ENCODE measurements at places on chromosomes 7 and 10. TPM values are rescaled to one million over a fixed set of nuclear protein-coding genes. Genes with fewer than 3 reads are reported as not detected.

GRCh38 chr10:24046060-24046459 lies 162.9 kb upstream of the KIAA1217 start:
- no peak overlapping the region for H3K4me3 ChIP-seq
- no peak for DNase-seq
- H3K27ac ChIP-seq, result no peak overlapping the region
- no peaks in the 10 kb centered on the region for H3K36me3 ChIP-seq
- H3K4me1 ChIP-seq, result no peaks in the 10 kb centered on the region

DNA sequence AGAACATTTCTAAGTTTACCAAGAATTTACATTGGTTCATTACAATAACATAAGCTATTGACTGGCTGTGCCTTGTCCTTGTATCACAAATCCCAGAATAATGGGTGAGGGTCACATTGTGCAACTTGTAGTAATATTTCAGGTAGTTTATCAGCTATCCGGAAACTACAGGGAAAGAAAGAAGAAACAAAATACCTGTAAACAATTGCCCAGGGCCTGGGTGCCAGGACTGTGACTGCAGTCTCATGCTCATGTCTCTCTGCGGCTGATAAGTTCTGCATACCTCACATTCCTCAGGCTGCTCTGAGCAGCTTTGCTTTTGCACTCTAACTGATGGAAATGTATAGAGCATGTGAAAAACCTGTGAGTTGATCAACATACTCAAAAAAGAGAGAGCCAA lies 131.8 kb upstream of the TRIM24 start:
- H3K4me1 ChIP-seq, result no peaks in the 10 kb centered on the region
- H3K27ac ChIP-seq, result no peak overlapping the region
- DNase-seq, result no peak

DNA sequence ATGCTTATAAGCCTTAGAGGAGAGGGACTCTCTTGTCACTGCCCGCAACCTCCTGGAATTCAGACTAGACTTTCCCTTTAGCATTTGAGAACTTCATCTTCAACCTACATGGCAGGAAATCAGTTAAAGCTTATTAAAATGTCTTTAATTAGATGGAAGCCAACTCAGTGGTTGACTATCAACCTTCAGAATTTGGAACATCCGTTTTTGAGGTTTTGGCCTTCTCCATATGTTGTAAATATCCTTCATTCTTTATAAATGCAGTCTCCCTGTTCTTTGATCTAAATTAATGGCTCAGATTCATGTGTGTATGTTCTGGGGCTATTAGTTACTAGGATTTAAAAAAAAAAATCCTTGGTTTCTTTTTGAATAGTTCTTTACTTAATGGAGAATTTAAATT lies 85.0 kb downstream of the ANKRD61 start:
- H3K36me3 ChIP-seq, result peaks cover 46% of the 10 kb centered on the region
- H3K27me3 ChIP-seq, result no peaks in the 10 kb centered on the region
- no peak overlapping the region for H3K4me3 ChIP-seq
- H3K27ac ChIP-seq, result no peak overlapping the region

DNA sequence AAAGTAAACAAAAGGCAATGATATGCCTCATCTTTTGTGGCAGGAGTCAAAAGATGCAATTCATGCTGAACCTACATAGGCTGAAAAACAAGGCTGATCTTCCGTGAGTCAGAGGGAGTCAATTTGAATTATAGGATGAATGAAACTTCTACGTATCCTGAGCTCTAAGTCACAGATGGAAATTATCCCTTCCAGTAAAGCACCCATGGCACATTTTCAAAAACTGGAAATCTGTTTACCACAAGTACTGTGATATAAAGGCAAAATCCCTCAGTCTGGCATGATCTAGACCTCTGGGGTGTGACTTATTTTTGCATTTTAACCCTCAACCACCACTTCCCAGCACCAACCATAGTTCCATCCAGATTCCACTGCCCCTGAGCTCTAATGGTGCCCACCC lies 69.6 kb downstream of the NRG3 start:
- no peaks in the 10 kb centered on the region for H3K27me3 ChIP-seq
- no peaks in the 10 kb centered on the region for H3K36me3 ChIP-seq
- no peak overlapping the region for H3K27ac ChIP-seq

GRCh38 chr7:71511361-71511807 lies 379.4 kb downstream of the GALNT17 start:
- no peaks in the 10 kb centered on the region for H3K27me3 ChIP-seq
- no peak for DNase-seq
- H3K4me1 ChIP-seq, result no peaks in the 10 kb centered on the region
- no peaks in the 10 kb centered on the region for H3K36me3 ChIP-seq
- H3K27ac ChIP-seq, result no peak overlapping the region

GRCh38 chr10:80344276-80344675 lies 12.3 kb downstream of the DYDC1 start:
- H3K27ac ChIP-seq, result no peak overlapping the region
- no peak overlapping the region for H3K4me3 ChIP-seq
- no peaks in the 10 kb centered on the region for H3K36me3 ChIP-seq
- H3K4me1 ChIP-seq, result no peaks in the 10 kb centered on the region
- no peak for DNase-seq
- no peaks in the 10 kb centered on the region for H3K27me3 ChIP-seq

GRCh38 chr7:43164757-43165156 lies 52.3 kb downstream of the HECW1 start:
- no peak for DNase-seq
- no peaks in the 10 kb centered on the region for H3K36me3 ChIP-seq
- H3K4me1 ChIP-seq, result no peaks in the 10 kb centered on the region
- no peaks in the 10 kb centered on the region for H3K27me3 ChIP-seq

GRCh38 chr7:70383066-70383782 lies 748.7 kb upstream of the GALNT17 start:
- DNase-seq, result no peak
- H3K27ac ChIP-seq, result no peak overlapping the region
- no peak overlapping the region for H3K4me3 ChIP-seq
- no peaks in the 10 kb centered on the region for H3K27me3 ChIP-seq
- H3K36me3 ChIP-seq, result no peaks in the 10 kb centered on the region

DNA sequence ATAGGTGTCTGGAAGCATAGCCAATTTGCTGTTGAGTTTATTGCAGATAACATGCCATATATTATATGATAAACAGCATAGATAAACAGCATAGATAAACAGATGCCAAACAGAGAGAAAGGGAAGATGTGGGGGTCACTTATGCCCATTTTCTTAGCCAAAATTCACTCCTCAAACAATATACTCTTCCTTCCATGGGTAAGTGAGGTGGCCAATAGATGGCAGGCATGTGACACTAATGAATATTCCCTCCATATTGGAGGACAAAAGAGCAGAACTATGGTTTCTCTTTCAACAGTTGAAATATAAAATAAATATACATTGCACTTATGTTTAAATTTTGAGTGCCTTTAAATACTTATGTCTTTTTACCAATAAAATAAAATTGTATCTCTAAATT lies 1212.8 kb downstream of the REEP3 start:
- H3K27ac ChIP-seq, result no peak overlapping the region
- DNase-seq, result no peak
- no peaks in the 10 kb centered on the region for H3K36me3 ChIP-seq
- H3K4me3 ChIP-seq, result no peak overlapping the region
- no peaks in the 10 kb centered on the region for H3K27me3 ChIP-seq
- no peaks in the 10 kb centered on the region for H3K4me1 ChIP-seq

DNA sequence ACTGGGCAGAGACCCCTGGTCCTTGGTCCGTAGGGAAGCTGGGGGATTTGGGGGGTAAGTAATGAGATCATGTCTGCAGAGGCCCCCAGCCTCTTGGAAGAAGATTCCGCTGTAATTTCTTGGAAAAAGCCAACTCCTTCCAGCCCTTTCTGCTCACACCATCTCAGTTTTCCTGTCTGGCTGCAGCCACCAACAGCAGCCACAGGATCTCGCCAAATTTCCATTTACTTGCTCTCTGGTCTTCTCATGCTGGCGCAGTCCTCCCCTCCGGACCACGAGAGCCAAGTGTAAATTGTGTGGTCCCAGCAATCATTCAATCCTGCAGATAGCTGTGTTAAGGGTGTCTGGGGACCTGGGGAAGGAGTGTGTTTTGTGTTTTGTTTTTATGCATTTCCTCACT lies 49.6 kb downstream of the ASB13 start:
- H3K4me3 ChIP-seq, result no peak overlapping the region
- no peaks in the 10 kb centered on the region for H3K36me3 ChIP-seq
- no peaks in the 10 kb centered on the region for H3K27me3 ChIP-seq
- no peak overlapping the region for H3K27ac ChIP-seq
- H3K4me1 ChIP-seq, result no peaks in the 10 kb centered on the region

GRCh38 chr10:122689146-122689820 lies 10.4 kb downstream of the C10orf120 start:
- H3K4me1 ChIP-seq, result no peaks in the 10 kb centered on the region
- H3K27ac ChIP-seq, result no peak overlapping the region
- H3K27me3 ChIP-seq, result no peaks in the 10 kb centered on the region
- H3K36me3 ChIP-seq, result no peaks in the 10 kb centered on the region

DNA sequence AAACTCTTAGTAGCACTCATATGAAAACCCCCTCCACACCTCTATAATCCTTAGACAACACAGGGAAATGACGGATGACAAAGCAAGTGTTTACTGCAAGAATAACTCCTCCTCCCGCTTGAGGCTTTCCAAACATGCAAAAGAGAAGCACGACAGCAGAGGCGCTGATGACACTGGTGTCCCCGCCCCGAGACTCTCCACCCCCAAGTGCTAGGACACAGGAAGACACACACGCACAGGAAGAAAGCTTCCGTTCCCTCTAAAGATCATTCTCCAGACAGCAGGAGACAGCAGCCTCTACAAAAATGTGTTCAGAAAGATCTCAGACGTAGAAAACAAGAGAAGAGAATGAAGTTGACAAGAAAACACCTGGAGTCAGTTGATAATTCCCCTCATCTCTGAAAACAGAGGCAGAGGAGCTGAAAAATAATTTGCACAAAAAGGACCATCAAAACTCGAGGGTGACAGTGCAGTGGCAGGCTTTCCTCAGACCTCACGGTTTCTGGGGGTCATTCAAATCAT lies 90.2 kb downstream of the DLG5 start:
- no peaks in the 10 kb centered on the region for H3K27me3 ChIP-seq
- H3K36me3 ChIP-seq, result no peaks in the 10 kb centered on the region
- H3K4me1 ChIP-seq, result peaks cover 21% of the 10 kb centered on the region
- H3K27ac ChIP-seq, result peak overlapping the region; percentile 77

- no peaks in the 10 kb centered on the region for H3K36me3 ChIP-seq
- H3K4me3 ChIP-seq, result no peak overlapping the region
- H3K27me3 ChIP-seq, result no peaks in the 10 kb centered on the region
- no peak overlapping the region for H3K27ac ChIP-seq
- H3K4me1 ChIP-seq, result peaks cover 5% of the 10 kb centered on the region
Observed at GRCh38 chr10:77798940-77799339, 127.6 kb downstream of the DLG5 start.

GRCh38 chr7:95549818-95550529 lies 46.3 kb downstream of the PDK4 start:
- H3K27me3 ChIP-seq, result no peaks in the 10 kb centered on the region
- no peaks in the 10 kb centered on the region for H3K4me1 ChIP-seq
- no peak for DNase-seq
- no peak overlapping the region for H3K27ac ChIP-seq
- H3K36me3 ChIP-seq, result no peaks in the 10 kb centered on the region

GRCh38 chr7:149741629-149742028 lies 31.8 kb downstream of the ZNF467 start:
- peaks cover 25% of the 10 kb centered on the region for H3K27me3 ChIP-seq
- H3K4me1 ChIP-seq, result peaks cover 11% of the 10 kb centered on the region

- H3K4me3 ChIP-seq, result no peak overlapping the region
- no peak for DNase-seq
- no peak overlapping the region for H3K27ac ChIP-seq
- no peaks in the 10 kb centered on the region for H3K27me3 ChIP-seq
- H3K4me1 ChIP-seq, result peaks cover 33% of the 10 kb centered on the region
Observed at GRCh38 chr10:117360016-117360415, 15.2 kb downstream of the PDZD8 start.

GRCh38 chr10:88336334-88336733 lies 246.8 kb downstream of the RNLS start:
- no peaks in the 10 kb centered on the region for H3K27me3 ChIP-seq
- peaks cover 6% of the 10 kb centered on the region for H3K4me1 ChIP-seq
- DNase-seq, result no peak
- no peak overlapping the region for H3K4me3 ChIP-seq
- no peaks in the 10 kb centered on the region for H3K36me3 ChIP-seq
- no peak overlapping the region for H3K27ac ChIP-seq

- H3K4me1 ChIP-seq, result no peaks in the 10 kb centered on the region
- H3K4me3 ChIP-seq, result no peak overlapping the region
- DNase-seq, result no peak
- no peaks in the 10 kb centered on the region for H3K36me3 ChIP-seq
Observed at GRCh38 chr7:88109612-88110011, 110.2 kb downstream of the SRI start.

GRCh38 chr10:59433720-59434428 lies 71.5 kb upstream of the FAM13C start:
- H3K36me3 ChIP-seq, result no peaks in the 10 kb centered on the region
- H3K27ac ChIP-seq, result no peak overlapping the region
- DNase-seq, result no peak

DNA sequence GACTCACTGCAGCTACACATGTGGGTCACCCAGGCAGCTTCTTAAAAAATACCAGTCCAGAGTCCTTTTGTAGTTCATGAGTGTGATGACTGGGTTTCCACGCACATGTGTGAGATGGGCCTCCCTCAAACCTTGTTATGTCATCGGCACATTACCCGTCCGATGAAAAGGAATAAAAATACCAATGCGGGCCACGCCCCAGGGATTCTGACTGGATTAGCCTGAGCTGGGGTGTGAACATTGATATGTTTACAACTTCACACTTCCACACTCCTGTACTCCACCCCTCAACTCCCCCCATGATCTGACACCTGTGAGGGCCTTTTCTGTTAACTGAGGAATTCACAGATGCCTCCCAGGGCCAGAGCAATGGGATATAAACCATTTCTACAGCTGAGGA lies 6.2 kb downstream of the SLC29A3 start:
- H3K36me3 ChIP-seq, result peaks cover 3% of the 10 kb centered on the region
- H3K4me3 ChIP-seq, result no peak overlapping the region
- H3K27ac ChIP-seq, result no peak overlapping the region
- H3K4me1 ChIP-seq, result peaks cover 7% of the 10 kb centered on the region
- no peaks in the 10 kb centered on the region for H3K27me3 ChIP-seq

- no peak overlapping the region for H3K27ac ChIP-seq
- H3K4me3 ChIP-seq, result no peak overlapping the region
- peaks cover 4% of the 10 kb centered on the region for H3K27me3 ChIP-seq
- H3K36me3 ChIP-seq, result no peaks in the 10 kb centered on the region
- no peak for DNase-seq
Observed at GRCh38 chr10:43669386-43669785, 20.7 kb upstream of the ZNF32 start.

GRCh38 chr7:156898938-156899337 lies 6.0 kb upstream of the LMBR1 start:
- H3K27ac ChIP-seq, result no peak overlapping the region
- no peak overlapping the region for H3K4me3 ChIP-seq
- DNase-seq, result no peak
- H3K4me1 ChIP-seq, result peaks cover 8% of the 10 kb centered on the region
- H3K27me3 ChIP-seq, result no peaks in the 10 kb centered on the region

DNA sequence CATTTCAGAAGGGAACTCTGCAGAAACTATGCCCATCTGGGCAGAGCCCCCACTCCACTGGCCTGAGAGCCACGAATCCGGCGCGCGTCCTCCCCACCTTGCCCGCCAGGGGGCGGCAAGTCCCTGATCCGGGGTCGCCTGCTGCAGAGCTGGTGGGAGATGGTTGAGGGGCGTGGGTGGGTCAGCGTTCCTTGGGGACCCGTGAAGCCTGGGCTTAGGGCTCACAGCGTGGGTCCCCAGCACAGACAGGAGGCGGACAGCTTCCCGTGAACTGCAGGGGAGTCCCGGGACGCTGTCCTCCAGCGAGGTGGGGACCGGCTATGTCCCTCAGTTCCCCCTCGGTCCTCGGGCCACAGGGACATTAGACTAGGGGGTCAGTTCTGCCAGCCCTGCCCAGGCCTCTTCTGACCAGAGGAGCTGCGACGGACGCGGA lies 585 bp upstream of the POP7 start:
- no peaks in the 10 kb centered on the region for H3K27me3 ChIP-seq
- peak; percentile 69 for DNase-seq
- peak overlapping the region; percentile 93 for H3K4me3 ChIP-seq
- H3K36me3 ChIP-seq, result no peaks in the 10 kb centered on the region
- peak overlapping the region; percentile 81 for H3K27ac ChIP-seq

CALML5 gene
- total RNA-seq, result not detected

CALML3 gene
- total RNA-seq, result not detected

TCERG1L gene
- total RNA-seq, result 0.93 TPM

All from CD8-positive, alpha-beta memory T cell (primary cell).